ENCODE measurements at places on chromosomes 7 and 10.

- DNase-seq = no peak
Measured at GRCh38 chr7:29204491-29205272, 10.1 kb downstream of the CHN2 start.

GRCh38 chr7:76291351-76292212 is 10.9 kb upstream of the HSPB1 start:
- peak; percentile 93 for DNase-seq

GRCh38 chr10:74587109-74587854 is 239.1 kb upstream of the KAT6B start:
- no peak for DNase-seq

DNA sequence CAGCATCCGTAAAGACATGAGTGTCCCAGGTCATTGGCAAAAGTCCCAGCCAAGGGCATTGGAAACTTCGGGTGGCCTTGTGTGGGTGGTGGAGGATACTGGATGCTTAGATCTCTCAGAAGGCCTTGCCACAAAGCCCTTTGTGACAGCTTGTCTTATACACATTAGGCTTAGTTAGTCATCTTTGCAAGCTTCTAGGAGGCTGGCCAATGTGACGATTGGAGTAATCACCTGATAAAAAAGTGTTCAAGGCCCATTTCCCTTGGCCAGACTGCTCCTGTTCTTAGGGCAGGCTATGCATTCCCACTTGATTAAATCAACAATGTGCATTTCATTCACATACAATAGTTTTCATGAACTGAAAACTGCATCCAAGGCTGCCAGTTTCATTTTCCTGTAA is 26.9 kb downstream of the NPS start:
- no peak for DNase-seq

DNA sequence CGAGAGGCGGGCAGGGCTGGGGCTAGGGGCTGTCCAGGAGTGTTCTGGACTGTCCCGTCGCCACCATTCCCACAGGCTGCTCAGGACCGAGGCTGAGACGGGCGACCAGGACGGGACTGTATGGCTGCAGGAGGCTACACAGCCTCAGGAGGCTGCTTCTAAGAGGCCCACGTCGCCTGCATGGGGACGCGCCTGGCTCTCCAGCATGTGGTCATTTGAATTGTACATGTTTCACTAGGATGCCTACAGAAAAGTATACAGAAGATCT is 216.3 kb downstream of the TCERG1L start:
- no peak for DNase-seq

All from AML-193 (cell line).